Skeletal muscle tissue (tissue), 5 donors: ENCODE measurements at places on chromosomes 4 and X. TPM values are rescaled to one million over a fixed set of nuclear protein-coding genes. Genes with fewer than 3 reads are reported as not detected.

Gene TAF7L
- total RNA-seq = not detected

Gene GCNA
- 2.6 TPM for total RNA-seq

Gene MMRN1
- 9.4 TPM for total RNA-seq

Gene NLRP2B
- not detected for total RNA-seq

Gene TRO
- 52.2 TPM for total RNA-seq

Gene ADH5
- 71.0 TPM for total RNA-seq

Gene USP17L15
- not detected for total RNA-seq

Gene NAA11
- total RNA-seq = not detected

Gene TMPRSS11F
- not detected for total RNA-seq

Gene IL3RA
- total RNA-seq = 6.3 TPM

Gene NKX1-1
- not detected for total RNA-seq

Gene BLTP1
- total RNA-seq = 88.7 TPM
